ENCODE measurements at places on chromosomes 4 and X.

- no peak for DNase-seq
Measured at GRCh38 chrX:65574356-65574755, 39.8 kb upstream of the LAS1L start.

GRCh38 chr4:134777606-134778005 is 576.0 kb upstream of the PABPC4L start:
- peak; percentile 24 for DNase-seq

DNA sequence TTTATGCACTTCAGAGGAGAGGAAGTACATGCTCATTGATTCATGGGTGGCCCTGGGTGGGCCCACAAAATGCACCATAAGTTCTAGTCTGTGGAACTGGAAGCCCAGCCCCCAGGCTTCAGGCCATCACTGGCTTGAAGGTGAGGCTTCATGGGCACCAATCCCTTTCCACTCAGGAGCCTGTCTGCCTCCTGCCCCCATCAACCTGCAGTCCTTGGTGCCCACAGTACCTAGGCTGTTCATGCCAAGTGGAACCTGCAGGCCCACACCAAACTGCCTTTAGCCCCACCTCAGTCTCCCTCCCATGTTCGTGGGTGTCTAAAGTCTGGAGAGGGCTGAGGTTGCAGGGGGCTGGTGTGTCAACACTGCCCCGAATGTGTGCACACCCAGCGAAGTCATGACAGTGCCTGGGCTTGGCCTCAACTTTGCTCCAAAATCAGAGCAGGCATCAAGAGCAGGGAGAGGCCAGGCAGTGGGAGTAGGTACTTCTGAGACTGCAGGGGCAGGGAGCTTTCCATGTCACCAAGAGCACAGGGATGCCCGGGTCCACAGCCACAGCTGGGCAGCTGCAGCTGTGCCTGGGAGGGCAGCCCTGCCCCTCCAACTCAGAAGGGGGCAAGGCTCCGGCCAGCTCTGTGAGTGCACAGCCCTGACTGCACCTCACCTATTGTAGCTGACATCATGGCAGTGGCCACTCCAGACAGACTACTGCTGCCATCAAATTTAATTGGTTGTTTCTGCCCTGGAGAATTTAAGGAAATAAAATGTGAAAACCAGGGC is 1250.4 kb upstream of the IGFBP7 start:
- no peak for DNase-seq

- no peak for DNase-seq
Measured at GRCh38 chrX:139196890-139197289, 333.6 kb upstream of the F9 start.

GRCh38 chrX:40174001-40174853 is 76.5 kb upstream of the BCOR start:
- DNase-seq = peak; percentile 76

DNA sequence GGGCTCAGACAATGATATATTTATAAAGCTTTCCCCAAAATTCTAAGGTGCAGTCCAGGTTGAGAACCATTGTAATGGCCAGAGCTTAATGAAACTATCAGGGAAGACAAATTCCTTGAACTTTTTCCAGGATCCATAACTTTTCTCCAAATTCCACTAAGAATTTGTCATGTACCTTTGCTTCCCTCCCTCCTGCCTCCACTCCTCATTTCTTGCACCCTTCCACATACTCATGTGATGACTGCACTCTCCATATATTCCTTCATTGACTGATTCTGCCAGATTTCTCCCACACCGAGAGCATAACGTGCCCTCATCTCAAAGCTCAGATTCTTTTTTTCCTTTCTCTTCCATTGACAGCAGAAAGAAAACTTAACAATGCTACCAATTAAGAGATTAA is 20.9 kb upstream of the AMELX start:
- no peak for DNase-seq

DNA sequence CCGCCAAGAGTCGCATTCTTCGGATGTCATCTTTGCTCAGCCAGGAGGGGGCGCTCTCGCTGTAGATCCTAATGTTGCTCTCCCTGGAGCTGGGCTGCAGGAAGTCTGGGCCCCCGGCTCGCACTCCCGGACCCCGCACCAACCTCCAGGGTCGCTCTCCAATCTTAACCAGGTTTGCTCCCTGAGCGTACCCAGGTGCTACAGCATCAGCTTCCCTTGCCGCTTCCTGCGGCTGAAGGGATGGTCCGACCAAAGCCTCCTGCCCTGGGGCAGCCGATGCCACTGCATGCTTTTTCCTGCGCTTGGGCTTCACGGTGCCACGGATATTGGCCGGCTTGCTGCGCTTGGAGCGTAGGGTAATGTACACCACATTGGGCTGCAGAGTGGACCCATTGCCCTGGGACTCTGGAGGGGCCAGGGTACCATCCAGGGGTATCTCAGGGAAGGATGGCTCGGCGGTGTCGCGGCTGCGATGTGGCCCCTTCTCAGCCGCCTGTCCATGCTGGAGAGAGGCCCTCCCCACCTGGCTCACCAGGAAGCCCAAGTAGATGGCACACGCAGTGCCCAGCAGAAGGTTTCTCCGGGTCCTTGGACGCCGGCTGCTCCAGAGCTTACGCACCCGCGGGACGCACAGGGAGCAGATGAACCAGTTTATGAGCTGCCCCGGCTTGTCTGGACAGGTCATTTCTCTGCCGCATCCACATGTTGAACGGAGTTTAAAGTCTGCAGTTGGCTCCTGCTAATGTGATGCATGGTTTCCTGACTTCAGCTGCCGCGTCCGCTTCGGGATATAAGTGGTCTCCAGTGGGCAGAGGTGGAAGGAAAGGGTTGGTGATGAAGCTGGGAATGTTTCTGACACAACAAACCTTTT is 1.9 kb downstream of the GASK1B start:
- no peak for DNase-seq

DNA sequence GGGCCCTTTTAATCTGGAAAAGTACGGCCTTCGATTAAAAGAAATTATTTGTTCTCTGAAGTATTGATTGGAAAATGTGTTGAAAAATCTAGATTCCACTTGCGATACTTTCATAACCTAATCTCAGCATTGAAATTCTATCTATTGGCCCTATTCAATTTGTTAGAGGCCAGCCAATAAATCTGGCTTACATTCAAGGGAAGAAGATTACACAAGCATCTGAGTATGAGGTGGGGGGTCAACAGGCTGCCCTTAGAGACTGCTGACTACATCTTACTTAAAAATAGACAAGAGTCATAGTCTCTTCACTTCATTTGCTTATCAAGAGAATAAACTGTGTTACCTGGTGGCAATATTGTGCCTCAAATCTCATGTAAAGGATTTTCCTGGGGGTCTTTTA is 248.0 kb upstream of the KCNIP4 start:
- DNase-seq = no peak

GRCh38 chrX:642436-643240 is 12.0 kb downstream of the SHOX start:
- DNase-seq = no peak

- no peak for DNase-seq
Measured at GRCh38 chr4:147299205-147299604, 181.7 kb upstream of the EDNRA start.

GRCh38 chrX:154784149-154784995 is 20.9 kb downstream of the MPP1 start:
- DNase-seq = no peak

DNA sequence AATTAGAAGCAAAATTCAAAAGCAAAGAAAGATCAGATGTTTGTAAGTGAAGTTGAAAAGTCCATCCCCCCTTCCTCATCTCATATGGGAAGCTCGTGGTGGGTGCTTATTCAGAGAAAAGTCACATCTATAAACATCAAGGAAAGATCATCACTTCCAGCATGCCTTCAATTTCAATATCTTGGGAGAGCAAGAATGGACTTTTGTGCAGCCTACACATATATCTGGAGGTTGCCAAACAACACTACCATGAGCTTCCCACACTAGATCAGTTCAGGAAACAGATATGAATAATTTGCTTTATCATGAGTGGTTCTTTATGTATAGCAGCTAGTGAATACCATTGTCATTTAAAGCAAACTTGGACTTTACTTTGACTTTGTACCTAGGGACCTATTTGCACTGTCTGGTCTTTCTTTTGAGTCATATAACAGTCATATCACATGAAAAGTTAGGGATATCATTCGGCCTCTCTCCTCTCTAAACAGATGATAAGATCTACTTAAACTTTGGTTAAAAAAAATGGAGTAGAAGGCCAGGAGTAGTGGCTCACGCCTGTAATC is 5.6 kb upstream of the TBL1X start:
- no peak for DNase-seq

- no peak for DNase-seq
Measured at GRCh38 chrX:52870046-52870445, 2.2 kb upstream of the XAGE3 start.

DNA sequence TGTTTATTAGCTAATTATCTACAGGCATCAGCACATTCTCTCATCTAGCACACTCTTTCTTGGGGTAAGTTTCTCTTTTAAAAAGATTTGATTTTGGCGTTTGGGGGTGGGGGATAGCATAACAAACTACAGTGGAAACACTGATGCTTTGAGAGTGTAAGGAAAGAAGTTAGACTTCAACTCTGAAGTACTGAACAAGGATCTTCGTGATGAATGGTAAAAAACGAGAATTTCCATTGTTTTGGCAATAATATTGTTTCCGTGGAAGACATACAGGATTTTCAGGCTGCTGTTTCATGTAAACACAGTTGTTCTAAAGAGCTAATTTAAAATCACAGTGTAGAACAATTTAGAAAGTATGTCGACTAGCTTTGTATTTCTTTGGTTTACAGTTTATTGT is 451 bp downstream of the LPAR4 start:
- DNase-seq = no peak

DNA sequence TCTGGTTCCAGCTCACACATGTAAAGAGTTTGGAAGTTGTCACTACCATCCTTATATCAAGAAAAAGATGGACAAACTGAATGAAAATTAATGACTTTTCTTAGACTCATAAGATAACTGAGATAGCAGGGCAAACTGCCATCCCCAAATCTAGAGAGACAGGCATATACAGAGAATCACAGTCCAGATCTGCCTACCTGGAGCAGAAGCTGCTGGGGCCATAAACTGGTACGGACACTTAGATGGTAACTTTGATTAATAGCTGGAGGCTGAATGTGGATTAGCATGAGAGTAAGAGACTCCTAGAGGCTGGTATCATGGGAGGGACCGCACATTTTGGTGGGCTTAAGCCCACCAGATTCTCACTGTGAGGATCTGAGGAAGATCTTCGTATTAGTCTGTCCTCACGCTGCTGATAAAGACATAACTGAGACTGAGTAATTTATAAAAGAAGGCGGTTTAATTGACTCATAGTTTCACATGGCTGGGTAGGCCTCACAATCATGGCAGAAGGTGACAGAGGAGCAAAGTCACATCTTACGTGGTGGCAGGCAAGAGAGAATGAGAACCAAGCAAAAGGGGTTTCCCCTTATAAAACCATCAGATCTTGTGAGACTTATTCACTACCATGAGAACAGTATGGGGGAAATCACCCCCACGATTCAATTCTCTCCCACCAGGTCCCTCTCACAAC is 10.8 kb upstream of the POLA1 start:
- DNase-seq = no peak

DNA sequence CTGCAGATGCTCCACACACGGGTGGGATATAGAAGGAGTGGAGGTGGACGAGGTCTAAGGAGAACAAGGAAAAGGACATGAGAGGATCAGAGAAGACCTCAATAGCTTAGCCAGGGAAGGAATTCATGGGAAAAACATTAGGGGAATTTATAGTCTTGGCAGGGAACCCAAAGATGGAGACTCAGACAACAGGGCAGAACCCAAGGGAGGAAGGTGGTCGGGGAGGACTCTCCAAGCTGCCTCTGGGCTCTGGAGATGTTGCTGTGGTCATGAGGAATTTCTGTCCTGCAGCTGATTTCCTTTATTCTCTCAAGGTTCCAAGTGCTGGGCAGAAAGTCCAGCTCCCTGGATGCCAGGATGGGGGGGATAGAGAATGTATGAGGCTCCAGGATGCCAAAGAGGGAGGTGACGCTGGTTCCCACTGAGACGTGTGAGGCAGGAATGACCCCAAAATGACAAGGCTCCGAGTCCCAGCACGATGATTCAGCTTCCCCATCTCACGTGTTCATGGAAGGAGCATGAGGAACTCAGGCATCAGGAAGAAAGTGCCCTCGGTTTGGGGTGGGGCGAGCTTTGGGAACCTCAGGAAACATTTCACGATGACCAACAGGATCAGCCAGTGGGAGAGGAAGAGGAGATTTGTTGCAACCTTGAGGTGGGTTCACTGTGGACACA is 57.0 kb upstream of the PPP2R3B start:
- no peak for DNase-seq

DNA sequence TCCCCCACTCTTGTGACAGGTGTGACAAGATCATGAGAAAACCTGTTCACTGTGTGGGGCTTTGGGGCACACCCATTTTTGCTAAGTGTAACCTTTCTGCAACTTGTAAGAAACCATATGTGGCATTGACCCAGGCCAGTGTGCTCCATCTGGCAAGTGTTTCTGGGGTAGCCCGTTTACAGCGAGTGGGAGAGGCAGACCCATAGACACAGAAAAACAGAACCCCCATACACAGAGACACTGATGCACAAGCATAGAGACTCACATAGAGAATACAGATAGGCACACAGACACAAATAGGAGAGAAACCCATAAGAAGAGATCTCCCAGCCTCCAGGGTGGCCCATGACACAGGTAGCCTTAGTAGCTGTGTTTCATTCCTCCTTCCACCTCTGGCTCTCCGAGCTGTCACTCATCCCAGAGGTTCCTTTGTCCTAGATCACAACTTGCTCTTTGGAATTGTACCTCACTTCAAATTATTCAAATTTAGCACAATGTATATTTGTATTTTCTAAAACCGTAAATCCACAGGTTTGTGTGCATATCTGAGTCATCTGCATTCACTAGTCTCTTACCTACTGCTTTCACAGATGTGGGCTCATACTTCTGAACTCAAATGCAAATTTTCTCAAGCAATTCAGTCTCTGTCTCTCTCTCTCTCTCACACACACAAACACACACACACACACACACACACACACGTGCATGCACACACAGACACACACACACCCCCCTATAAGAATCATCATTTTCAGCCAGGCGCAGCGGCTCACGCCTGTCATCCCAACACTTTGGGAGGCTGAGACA is 114.4 kb downstream of the SH3KBP1 start:
- DNase-seq = no peak

DNA sequence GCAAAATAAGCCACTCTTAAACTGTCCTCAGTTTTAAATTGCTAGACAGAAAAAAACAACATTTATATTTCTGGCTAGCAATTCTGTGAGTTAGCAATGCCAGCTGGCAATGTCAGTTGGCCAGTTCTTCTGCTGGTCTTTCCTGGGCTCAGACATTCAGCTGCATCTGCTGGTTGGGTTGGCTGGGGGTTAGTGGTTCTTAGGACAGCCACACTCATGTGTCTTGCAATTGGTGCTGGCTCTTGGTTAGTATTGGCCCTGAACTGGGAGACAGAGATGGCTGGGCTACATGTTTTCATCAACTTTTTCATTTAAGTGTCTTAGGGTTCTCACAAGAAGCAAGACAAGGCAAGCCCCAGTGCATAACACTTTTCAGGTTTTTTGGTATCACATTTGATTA is 48.0 kb upstream of the PDLIM5 start:
- no peak for DNase-seq

DNA sequence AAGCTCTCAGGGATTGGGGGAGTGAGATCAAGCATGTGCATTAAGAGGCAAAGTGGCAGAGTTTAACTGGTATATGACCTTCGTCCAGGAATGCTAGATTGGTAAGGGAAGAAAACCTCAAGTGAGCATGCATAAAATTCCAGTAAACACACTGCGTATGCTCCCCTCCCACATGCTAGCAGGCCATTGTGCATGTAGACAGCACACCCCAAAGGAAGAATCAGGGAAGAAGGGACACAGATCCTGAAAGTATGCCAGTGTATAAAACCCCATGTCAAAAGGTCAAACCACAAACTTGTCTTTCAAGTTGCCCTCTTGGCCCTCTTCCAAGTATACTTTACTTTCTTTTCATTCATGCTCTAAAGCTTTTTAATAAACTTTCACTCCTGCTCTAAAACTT is 405.2 kb upstream of the CNKSR2 start:
- DNase-seq = no peak
